ENCODE measurements at places on chromosomes 12 and 14.

DNA sequence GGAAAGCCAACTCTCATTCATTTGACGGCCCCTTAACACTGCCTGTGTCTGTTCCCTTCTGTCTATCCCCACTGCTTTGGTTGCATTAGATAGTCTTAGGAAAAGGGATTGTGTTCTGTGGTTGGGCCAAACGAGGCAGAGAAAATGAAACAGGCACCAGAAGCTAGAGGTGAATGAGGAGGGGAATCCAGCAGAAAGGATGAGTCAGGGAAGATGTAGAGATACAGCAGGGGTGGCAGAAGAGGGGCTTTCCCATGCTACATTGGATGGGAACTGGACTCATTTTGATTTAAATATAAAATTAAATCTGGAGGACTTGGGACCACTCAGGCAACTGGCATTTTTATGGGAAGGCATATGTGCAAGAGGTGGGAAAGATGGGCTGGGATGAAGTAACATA lies 43.3 kb downstream of the OTOGL start:
- DNase-seq = no peak

DNA sequence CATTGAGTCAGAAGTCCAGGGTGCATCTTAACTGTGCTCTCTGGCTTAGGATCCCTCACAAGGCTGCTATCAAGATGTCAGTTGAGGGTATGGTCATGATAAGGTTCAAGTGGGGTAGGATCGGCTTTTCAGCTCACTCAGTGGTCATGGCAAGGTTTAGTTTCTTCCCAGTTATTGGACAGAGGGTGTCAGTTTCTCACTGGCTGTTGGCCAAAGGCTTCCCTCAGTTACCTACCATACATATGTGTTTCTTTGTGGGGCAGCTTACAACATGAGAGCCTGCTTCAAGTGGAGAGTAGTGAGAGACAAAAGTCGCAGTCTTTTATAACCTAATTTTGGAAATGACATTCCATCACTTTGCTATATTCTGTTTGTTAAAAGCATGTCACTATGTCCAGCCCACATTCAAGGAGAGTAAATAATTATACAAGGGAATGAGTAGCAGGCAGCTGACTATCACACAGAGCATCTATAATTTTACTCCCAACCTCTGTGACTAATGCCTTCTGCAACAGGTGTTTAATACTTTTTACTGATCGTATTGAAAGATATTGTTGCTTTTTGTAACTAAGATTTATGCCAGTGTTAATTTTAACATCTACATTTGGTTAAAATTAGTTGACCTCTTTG lies 572.8 kb upstream of the FBXO33 start:
- no peak for DNase-seq

GRCh38 chr14:68695856-68696255 lies 97.0 kb downstream of the ZFP36L1 start:
- no peak for DNase-seq

DNA sequence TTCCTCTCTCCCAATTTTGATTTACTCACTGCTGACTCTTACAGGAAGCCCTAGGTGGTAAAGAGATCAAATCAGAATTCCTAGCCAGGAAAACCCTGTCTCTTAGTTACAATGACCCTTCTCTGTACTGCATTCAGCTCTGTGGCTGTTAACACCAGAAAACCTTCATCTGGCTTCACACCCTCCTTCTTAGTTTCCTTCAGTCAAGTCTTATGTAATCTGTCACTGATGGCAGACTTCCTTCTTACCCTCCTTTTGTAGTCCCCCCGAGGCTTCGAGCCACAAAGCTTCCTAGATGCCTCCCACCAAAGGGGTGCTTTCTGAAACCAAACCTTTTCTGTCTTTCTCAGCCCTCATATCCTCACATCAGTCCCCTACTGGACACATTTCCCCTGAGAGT lies 16.5 kb downstream of the NGDN start:
- DNase-seq = no peak

GRCh38 chr12:15253990-15254389 lies 32.8 kb upstream of the RERG start:
- DNase-seq = no peak
